Large intestine (tissue), 12 donors: ENCODE measurements at places on chromosomes 13 and 19.

DNA sequence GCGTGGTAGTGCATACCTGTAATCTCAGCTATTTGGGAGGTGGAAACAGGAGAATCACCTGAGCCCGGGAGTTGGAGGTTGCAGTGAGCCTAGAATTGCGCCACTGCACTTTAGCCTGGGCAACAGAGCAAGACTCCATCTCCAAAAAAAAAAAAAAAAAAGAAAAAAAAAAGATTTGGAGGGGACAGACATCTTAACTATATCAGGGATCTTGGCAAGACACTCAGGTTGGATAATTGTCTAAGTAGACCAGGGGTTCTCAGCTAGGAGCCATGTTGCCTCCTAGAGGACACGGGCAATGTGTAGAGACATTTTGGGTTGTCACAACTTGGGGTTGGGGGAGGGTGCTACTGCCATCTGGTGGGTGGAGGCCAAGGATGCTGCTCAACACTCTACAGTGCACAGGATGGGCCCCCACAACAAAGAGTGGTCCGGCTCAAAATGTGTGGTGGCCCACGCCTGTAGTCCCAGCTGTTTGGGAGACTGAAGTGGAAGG, 1.9 kb upstream of the ZNF580 start:
- DNase-seq, result peak; percentile 22

DNA sequence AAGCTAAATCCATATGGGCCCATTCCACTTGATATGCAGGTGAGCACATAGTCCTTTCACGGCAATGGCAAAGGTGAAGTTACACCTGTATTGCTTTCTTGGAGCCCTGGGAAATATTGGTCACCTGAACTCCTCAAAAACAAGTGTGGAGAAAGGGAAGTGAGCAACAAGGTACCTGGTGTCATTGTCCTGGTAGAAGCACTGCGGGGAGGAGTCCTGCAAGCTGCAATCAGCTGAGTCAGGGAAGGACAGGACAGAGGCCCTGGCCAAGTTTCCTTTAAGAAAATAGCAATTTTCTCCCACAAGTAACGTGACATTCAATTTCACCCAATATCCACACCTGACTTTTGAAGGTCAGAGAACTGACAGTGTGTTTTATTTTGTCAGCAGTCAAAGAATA, 389.1 kb downstream of the IRS2 start:
- DNase-seq, result peak; percentile 23

DNA sequence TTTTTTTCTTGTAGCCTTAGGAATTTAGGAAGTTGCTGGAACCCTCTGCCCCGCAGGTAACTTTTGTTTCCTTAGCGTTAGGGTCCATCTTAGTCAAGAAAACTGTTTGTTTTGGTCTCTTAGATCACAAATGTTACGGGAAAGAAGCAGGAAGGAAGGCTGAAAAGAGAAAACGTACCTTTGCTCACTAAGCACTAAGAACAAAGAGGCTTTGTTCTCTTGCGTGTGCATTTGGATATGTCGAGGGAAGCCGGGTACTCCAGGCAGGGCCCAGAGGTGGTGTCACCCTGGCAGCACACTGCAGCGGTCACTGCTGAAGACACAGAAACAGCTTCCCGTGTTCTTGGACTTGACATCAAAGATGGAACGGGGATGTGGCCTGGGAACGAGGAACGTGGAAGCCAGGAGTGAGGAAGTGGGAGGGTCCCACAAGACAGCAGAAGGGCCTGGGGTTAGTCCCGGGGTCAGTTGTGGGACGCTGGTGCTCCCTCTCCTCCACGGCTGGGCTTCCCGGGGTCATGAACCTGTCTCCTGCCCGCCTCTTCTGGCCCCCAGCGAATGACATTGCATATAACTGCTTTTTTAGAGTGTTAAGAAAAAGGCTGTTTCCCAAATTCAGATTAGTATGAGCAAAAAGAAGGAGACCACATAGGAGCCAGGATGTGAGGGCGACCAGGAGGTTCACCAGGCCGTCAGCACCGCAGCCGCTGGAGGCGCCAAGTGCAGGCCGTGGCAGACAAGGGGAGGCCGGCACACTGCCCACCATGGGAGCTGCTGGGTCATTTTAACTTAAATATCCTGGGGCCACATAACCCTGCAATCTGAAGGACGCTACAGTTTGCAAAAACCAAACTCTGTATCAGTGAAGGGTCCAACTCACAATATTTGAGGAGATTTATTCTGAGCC, 31.6 kb downstream of the ATP11A start:
- no peak for DNase-seq

DNA sequence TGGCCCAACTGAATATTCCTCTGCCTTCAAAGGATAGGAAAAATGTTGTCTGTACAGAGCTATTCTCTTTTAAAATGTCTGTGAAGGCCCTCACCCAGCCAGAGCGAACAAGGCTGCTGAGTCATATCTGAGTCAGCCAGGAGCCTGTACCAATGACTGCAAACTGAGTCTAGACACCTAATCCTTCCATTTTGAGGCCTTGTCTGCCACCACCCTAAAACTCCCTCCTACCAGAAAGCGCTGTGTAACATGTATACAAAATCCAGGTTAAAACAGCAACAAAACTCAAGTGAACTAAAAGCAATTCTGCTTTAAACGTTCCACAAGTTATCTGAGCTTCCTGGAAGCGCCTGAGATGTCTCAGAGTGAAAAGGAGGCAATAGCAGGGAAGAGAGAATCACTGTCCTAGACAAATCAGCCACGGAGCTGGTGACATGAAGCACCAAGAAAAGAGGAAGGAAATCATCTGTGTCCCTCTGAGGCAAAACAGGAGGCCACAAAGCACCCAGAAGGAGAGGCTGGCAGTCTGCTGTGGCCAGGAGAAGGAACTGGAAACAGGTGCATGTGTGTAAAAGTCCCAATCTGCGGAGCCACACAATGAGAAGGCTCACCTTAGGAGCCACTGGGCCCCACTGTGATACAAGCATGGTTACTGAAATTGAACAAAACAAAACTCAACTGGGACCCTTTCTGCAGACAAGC, 10.2 kb downstream of the DHRS12 start:
- no peak for DNase-seq

DNA sequence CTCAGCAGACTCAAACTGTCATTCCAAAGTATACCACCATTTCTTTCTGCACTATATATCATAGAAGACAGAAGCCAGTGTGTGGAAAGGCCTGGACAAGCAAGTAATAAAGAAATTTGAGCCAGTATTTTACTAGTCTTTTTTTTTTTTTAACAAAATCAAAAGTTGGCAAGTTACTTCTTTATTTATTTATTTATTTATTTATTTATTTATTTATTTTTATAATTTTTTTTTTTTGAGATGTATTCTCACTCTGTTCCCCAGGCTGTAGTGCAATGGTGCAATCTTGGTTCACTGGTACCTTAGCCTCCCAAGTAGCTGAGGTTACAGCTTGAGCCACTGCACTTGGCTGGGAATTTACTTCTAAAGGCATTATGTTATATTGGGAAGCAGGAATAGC, 25.3 kb downstream of the ZNF493 start:
- no peak for DNase-seq

DNA sequence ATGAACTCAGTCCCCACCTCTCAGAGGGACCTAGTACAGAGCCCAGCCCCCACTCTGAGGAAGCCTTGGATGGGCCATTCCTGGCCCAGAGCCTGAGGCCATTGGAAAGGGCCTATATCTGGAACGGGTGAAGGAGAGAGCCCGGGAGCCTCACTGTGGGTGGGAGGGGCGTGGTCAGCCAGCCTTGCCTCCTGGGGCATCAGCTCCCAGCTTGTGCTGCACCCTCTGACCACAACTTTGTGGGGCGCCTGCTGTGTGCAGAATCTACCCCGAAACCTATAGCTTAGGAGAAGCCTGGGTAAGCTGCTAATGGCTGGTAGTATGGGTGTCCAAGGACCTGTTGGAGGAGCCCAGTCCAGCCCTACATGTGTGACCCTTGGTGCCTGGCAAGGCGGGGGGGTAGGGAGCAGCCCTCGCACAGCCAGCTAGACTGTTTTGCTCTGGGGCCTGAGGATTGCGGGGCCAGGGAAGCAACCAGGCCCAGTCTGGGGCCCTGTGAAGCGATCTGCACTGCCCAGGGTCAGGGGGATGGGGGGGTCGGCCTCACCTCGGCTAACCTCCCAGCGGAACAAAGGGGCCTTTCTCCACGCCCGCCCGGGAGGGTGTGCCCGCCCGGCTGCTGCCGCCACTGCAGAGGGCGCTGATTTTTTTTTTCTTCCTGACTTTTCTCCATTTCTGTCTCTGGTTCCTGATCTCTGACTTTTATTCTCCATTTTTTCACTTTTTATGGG, 42.3 kb downstream of the LYL1 start:
- peak; percentile 37 for DNase-seq

- DNase-seq, result no peak
These were observed 471.5 kb downstream of the SLITRK5 start for GRCh38 chr13:88142653-88143052.

GRCh38 chr13:111161601-111162600, 46.8 kb downstream of the ARHGEF7 start:
- no peak for DNase-seq

GRCh38 chr19:47713046-47714021, at the start of gene EHD2:
Gene EHD2, plus strand, starts transcription at chr19:47713422. Its CDS starts 3,191 bp downstream, at chr19:47716613.
- no peak for DNase-seq

DNA sequence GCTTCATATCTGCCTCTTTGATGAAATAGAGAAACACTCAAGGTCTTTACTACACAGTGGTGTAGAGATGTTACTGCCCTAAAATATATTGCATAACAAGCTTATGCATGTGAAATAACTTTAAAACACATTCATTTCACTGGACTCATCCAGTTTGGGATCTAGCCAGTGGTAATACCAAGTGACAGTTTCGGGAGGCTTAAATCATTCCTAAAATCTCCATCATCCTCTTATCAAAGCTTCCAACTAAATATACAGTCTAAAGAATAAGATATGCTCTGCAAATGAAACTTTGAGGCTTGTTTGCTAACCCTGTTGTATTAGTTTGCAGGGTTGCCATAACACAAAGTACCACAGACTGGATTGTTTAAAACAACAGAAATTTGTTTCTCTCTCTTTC, 52.8 kb downstream of the THSD1 start:
- no peak for DNase-seq

GRCh38 chr19:10332158-10332964, 968 bp downstream of the RAVER1 start:
- DNase-seq, result peak; percentile 92
